Naive thymus-derived CD8-positive, alpha-beta T cell (primary cell): ENCODE measurements at places on chromosomes 5 and 9. TPM values are rescaled to one million over a fixed set of nuclear protein-coding genes. Genes with fewer than 3 reads are reported as not detected.

GRCh38 chr5:95382801-95383200 lies 8.4 kb upstream of the FAM81B start:
- no peak overlapping the region for H3K4me3 ChIP-seq
- H3K36me3 ChIP-seq, result no peaks in the 10 kb centered on the region
- H3K27me3 ChIP-seq, result peaks cover 3% of the 10 kb centered on the region
- DNase-seq, result no peak
- H3K4me1 ChIP-seq, result peaks cover 17% of the 10 kb centered on the region

GRCh38 chr5:113654828-113655227 lies 141.3 kb downstream of the YTHDC2 start:
- H3K4me3 ChIP-seq, result no peak overlapping the region
- no peak for DNase-seq
- no peaks in the 10 kb centered on the region for H3K36me3 ChIP-seq
- peaks cover 6% of the 10 kb centered on the region for H3K27me3 ChIP-seq

DNA sequence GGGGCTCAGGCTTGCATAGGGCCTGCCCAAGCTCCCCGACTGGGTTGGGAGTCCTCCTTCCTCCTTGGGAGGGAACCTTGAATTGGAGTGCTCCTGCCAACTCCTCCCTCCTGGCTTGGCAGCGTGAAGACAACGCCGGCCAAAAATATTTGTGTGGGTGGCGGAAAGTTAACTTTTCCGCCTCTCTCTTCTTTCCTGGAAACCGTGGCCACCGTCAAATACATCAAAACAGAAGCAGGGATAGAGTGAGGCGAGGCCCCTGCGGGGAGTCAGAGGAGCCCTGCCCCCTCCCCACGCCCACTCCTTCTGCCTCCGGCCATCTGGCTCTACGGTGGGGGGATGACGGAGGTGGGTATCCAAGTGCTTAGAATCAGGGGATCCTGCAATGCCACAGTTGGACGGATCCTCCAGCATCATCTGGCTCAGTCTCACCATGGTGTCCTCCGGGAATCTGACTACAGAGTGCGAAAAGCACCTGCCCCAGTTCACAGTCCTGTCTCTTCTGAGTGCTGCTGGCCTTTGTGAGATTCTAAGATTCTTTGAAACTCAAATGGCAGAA lies 25.2 kb upstream of the SYNPO start:
- peaks cover 2% of the 10 kb centered on the region for H3K4me1 ChIP-seq
- no peak overlapping the region for H3K4me3 ChIP-seq
- no peak for DNase-seq
- no peaks in the 10 kb centered on the region for H3K36me3 ChIP-seq
- peaks cover 8% of the 10 kb centered on the region for H3K27me3 ChIP-seq
- H3K27ac ChIP-seq, result no peak overlapping the region

Gene CAMK4
- 307 TPM for total RNA-seq

Gene C5orf22
- total RNA-seq, result 17.1 TPM

DNA sequence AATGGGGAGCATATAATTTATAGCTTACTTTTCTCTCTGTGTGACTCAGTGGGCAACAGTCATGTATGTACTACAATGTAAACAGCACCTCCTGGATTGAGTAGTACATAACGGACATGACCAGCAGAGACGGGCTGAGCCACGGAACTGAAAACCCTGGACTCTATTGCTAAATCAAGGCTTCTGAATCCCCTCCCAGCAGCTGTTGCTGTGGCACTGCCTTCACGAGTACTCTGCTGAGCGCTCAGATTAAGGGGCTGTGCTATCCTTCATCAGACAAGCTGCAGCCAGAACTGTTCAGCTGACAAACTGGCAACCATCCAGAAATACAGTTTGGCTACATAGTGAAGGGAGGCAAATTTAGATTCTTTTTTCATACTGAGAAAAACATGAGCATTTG lies 131.3 kb upstream of the CCDC180 start:
- no peaks in the 10 kb centered on the region for H3K27me3 ChIP-seq
- peaks cover 9% of the 10 kb centered on the region for H3K36me3 ChIP-seq
- no peak overlapping the region for H3K4me3 ChIP-seq
- no peak for DNase-seq
- H3K4me1 ChIP-seq, result no peaks in the 10 kb centered on the region

GRCh38 chr5:124050120-124050770 lies 538.3 kb downstream of the CSNK1G3 start:
- H3K4me3 ChIP-seq, result no peak overlapping the region
- no peaks in the 10 kb centered on the region for H3K36me3 ChIP-seq
- H3K4me1 ChIP-seq, result peaks cover 5% of the 10 kb centered on the region
- no peak overlapping the region for H3K27ac ChIP-seq
- DNase-seq, result no peak
- H3K27me3 ChIP-seq, result no peaks in the 10 kb centered on the region

GRCh38 chr9:70947511-70947910 lies 173.9 kb downstream of the TRPM3 start:
- no peaks in the 10 kb centered on the region for H3K4me1 ChIP-seq
- no peaks in the 10 kb centered on the region for H3K36me3 ChIP-seq
- H3K27ac ChIP-seq, result no peak overlapping the region
- no peak for DNase-seq

Gene CCL27
- not detected for total RNA-seq

Gene SPDL1
- total RNA-seq, result 15.2 TPM

DNA sequence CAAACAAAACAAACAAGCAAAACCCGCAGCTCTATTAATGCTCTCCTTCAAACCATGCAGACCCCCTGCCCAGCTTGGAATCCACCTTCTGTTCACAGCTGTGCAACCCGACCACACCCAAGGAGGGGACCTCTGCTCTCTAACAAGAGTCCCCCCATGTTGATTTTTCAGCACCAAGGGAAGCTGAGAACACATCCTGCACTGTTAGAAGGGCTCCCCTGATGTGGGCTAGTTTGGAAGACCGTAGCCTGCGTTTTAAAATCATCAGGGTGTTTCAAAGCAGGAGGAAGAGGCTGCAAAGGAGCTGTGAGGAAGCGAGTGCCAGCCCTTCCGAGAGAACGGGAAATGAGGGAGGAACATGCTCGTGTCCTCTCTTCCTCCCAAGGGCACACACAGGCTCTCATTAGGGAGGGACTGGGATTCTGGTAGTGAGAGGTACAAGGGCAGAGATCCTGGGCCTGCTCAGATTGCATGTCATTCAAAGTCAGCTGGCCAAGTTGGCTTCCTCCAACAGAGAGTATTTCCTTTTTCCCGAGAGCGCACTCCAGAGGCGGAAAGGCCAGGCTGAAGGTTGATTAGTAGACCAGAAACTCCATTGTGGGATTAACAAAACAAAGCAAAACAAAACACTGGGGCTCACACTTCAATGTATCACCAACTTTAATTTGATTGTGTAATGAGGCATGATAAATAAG lies 185.9 kb downstream of the SEMA6A start:
- peaks cover 18% of the 10 kb centered on the region for H3K36me3 ChIP-seq
- H3K27me3 ChIP-seq, result no peaks in the 10 kb centered on the region
- DNase-seq, result no peak
- peaks cover 2% of the 10 kb centered on the region for H3K4me1 ChIP-seq
- no peak overlapping the region for H3K4me3 ChIP-seq
- H3K27ac ChIP-seq, result no peak overlapping the region

- no peaks in the 10 kb centered on the region for H3K4me1 ChIP-seq
- H3K36me3 ChIP-seq, result no peaks in the 10 kb centered on the region
- no peak overlapping the region for H3K4me3 ChIP-seq
- DNase-seq, result no peak
Observed at GRCh38 chr5:84292000-84292642, 92.6 kb downstream of the EDIL3 start.

Gene FAM200C
- 0.47 TPM for total RNA-seq

- no peaks in the 10 kb centered on the region for H3K4me1 ChIP-seq
- H3K4me3 ChIP-seq, result no peak overlapping the region
- H3K27me3 ChIP-seq, result peaks cover 9% of the 10 kb centered on the region
Observed at GRCh38 chr9:93286252-93287188, 102.6 kb downstream of the WNK2 start.

DNA sequence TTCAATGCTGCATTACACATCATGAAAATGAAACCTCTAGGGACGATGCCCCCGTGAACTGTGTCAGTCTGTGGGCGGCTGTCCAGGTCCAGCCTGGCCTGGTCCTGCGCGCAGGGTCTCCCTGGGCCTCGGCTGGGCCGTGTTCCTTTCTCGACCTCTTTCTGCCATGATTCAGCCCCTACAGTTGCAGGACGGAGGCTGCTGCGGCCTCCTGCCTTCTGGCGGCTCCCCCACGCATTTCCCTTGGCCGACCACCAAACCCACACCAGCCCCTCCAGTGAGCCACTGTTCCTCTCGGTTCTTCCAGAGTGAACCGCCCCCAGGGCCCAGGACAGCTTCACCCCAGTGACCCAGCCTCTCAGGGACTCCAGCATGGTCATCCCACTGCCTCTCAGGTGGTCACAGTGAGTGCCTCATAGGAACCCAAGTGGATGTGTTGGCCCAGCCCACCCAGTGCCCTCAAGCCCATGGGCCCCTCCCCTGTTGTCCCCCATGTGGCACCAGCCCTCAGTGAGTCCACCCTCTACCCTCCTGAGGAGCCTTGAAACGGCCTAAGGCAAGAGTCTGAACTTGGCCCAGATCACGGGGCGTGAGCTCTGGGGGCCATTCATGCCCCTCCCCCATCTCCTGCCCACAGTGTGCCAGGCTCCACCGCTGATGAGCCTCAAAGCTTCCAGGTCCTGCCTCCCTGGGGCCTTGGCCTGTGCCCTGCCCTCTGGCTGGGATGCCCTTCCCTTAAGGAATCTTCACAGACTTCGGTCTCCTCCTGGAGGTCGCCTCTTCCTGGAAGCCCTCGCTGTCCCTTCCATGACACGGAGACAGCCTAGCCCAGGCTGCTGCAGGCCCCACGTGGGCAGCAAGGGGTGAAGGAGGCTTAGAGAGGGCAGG lies 10.0 kb upstream of the CLIC3 start:
- H3K27ac ChIP-seq, result peak overlapping the region; percentile 15
- no peak for DNase-seq
- H3K4me1 ChIP-seq, result peaks cover 7% of the 10 kb centered on the region
- H3K4me3 ChIP-seq, result no peak overlapping the region

GRCh38 chr9:114633438-114634089 lies 22.5 kb downstream of the TMEM268 start:
- H3K4me3 ChIP-seq, result no peak overlapping the region
- H3K4me1 ChIP-seq, result peaks cover 2% of the 10 kb centered on the region
- DNase-seq, result no peak
- peaks cover 6% of the 10 kb centered on the region for H3K36me3 ChIP-seq

- peaks cover 38% of the 10 kb centered on the region for H3K4me1 ChIP-seq
- H3K27ac ChIP-seq, result no peak overlapping the region
- H3K27me3 ChIP-seq, result peaks cover 45% of the 10 kb centered on the region
- peaks cover 13% of the 10 kb centered on the region for H3K36me3 ChIP-seq
- no peak for DNase-seq
- H3K4me3 ChIP-seq, result peak overlapping the region; percentile 81
Observed at GRCh38 chr5:135031813-135032694, 2.0 kb downstream of the PITX1 start.

GRCh38 chr9:69317894-69318293 lies 7.1 kb upstream of the ENTREP1 start:
- no peak overlapping the region for H3K27ac ChIP-seq
- peaks cover 12% of the 10 kb centered on the region for H3K36me3 ChIP-seq
- no peak overlapping the region for H3K4me3 ChIP-seq
- no peak for DNase-seq
- H3K4me1 ChIP-seq, result no peaks in the 10 kb centered on the region

DNA sequence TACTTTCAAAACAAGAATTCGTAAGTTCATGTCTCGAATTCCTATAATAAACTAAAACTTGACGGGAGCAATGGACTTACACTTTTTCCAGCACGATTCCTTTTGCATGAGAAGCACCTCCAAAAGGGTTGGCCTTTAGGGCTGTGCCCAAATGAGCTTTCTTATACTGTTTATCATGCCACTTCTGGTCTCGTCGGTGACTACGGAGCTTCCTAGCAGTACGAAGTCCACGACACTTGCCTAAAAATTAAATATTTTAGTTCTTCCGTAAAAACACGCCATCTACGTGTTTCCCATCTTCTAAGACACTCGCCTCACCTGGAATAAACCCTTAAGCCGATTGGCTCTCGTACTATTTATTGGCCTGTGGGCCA lies 554 bp downstream of the RPS23 start:
- H3K4me1 ChIP-seq, result peaks cover 43% of the 10 kb centered on the region
- H3K4me3 ChIP-seq, result peak overlapping the region; percentile 95
- H3K27me3 ChIP-seq, result no peaks in the 10 kb centered on the region
- H3K36me3 ChIP-seq, result peaks cover 28% of the 10 kb centered on the region
- DNase-seq, result no peak
- peak overlapping the region; percentile 97 for H3K27ac ChIP-seq

DNA sequence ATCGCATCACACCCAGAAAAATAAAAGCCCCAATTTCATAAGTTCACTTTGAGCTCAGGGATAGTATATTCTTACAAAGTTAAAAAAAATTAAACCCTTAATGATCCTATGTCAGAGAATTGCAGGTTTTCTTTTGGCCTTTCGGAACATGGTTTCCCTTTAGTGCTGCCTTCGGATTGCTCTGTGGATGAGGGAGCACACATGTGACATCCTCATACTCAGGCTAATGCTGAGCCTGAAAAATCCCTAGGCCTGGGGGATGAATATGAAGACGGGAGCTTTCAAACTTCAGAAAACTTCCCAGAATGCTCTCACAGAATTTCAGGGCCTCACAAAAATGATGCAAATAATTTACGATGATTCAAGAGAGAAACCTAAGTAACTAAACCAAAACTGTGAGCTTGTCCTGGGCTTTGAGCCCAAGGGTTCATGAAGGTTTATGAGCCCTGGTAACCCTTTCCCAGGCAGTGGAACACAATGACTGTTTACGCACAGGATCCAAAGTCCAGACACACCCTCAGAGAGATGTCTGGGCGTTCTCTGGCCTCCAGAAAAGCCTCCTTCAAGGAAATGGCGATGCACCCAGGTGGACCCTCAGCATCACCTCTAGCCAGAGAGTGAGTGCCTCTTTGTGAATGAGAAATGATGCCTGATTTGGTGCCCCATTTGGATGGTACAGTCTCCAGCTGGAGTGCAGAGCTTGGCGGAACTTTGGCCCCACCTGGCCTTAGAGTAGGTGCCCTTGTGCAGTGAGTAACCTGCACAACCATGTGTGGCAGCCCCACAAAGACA lies 145.4 kb downstream of the ENTREP1 start:
- peaks cover 1% of the 10 kb centered on the region for H3K27me3 ChIP-seq
- H3K4me1 ChIP-seq, result peaks cover 12% of the 10 kb centered on the region
- no peaks in the 10 kb centered on the region for H3K36me3 ChIP-seq
- H3K27ac ChIP-seq, result no peak overlapping the region

DNA sequence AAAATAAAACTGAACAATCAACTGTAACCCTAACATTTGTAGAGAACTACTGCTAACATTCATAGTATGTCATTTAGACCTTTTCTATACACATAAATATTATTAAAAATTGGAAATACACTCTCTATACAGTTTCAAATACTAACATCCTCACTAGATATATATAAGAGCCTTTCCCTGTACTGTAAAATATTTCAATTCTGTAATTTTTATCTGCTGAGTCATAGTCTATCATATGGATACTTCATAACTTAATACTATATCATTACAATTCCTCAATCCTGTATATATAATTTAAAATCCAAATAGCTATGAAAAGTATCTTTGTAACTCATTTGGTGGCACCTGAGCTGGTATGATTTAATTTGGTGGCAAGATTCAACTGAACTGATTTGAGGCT lies 55.8 kb downstream of the FBXO4 start:
- H3K36me3 ChIP-seq, result no peaks in the 10 kb centered on the region
- no peak for DNase-seq
- H3K27me3 ChIP-seq, result peaks cover 6% of the 10 kb centered on the region
- no peak overlapping the region for H3K4me3 ChIP-seq

Gene TMED9
- total RNA-seq, result 63.1 TPM
